ENCODE measurements at places on chromosomes 2 and 18. TPM values are rescaled to one million over a fixed set of nuclear protein-coding genes. Genes with fewer than 3 reads are reported as not detected.

FAM161A gene
- 12.4 TPM for total RNA-seq

DNA sequence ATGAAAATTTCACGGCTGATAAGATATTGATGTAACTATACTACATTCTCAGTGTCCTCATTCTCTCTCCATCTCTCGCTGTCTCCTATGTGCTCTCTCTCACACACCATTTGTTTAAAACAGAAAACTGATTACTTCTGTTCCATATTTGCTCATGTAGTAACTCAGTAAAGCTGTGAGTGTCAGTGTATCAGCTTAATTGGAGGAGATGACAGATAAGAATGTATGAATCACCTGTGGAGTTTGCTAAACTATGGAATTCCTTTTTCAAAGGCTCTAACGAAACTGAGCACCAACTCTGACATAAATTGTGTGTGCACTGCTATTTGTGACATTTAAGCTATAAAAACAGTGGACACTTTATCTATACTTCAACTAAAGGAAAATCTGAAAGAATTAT lies 1080.0 kb downstream of the DSC3 start:
- H3K27ac ChIP-seq = no peak overlapping the region
- H3K36me3 ChIP-seq = no peaks in the 10 kb centered on the region
- H3K4me1 ChIP-seq = no peaks in the 10 kb centered on the region

- H3K27ac ChIP-seq = no peak overlapping the region
- H3K36me3 ChIP-seq = peaks cover 4% of the 10 kb centered on the region
- H3K27me3 ChIP-seq = no peaks in the 10 kb centered on the region
- no peak for DNase-seq
- H3K4me3 ChIP-seq = no peak overlapping the region
These were observed 103.1 kb downstream of the RTN4 start for GRCh38 chr2:54947136-54947535.

GRCh38 chr2:26190369-26190768 lies 17.5 kb downstream of the GAREM2 start:
- peaks cover 45% of the 10 kb centered on the region for H3K36me3 ChIP-seq
- DNase-seq = no peak
- peaks cover 6% of the 10 kb centered on the region for H3K4me1 ChIP-seq
- H3K27ac ChIP-seq = no peak overlapping the region

DNA sequence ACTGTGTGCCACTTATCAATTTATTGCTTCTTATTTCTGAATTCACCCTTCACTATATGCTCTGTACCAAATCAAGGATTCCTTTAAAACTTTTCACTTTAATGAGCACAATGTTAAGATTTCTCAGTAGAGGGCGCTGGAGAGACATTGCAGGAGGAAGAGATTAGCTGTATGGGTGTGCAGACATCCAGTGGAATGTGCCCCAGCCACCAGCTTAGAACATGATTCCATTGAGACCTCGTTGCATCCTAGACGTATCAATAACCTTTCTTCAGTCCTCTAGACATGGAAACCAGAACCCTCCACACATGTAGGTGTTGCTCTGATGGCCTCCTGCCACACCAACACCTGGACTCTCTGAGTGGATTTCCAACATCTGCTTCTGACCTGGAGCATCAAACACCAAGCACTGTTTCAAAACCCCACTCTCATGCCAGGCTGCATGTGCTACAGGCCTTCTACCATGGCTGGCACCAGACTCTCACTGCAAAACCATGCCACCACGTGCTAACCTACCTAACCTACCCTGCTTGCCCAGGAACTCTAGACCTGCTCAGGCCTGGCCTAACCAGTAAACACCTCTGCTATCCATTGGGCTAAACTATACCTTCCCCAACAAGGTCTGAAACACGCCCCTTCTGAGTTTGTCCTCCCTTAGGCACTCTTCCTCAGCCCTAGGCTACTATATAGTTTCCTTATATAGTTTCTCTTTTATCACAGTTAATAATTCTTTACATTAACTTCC lies 633.2 kb upstream of the PKDCC start:
- no peak overlapping the region for H3K27ac ChIP-seq
- peak; percentile 21 for DNase-seq

GRCh38 chr2:231965102-231965501 lies 3.6 kb downstream of the DIS3L2 start:
- peaks cover 9% of the 10 kb centered on the region for H3K27me3 ChIP-seq
- H3K27ac ChIP-seq = no peak overlapping the region
- H3K4me3 ChIP-seq = no peak overlapping the region
- peaks cover 8% of the 10 kb centered on the region for H3K4me1 ChIP-seq
- H3K36me3 ChIP-seq = peaks cover 14% of the 10 kb centered on the region
- DNase-seq = no peak

GRCh38 chr18:51400721-51401120 lies 203.2 kb upstream of the MEX3C start:
- H3K27me3 ChIP-seq = no peaks in the 10 kb centered on the region
- no peaks in the 10 kb centered on the region for H3K36me3 ChIP-seq
- H3K4me3 ChIP-seq = no peak overlapping the region
- H3K4me1 ChIP-seq = peaks cover 59% of the 10 kb centered on the region
- DNase-seq = no peak
- peak overlapping the region; percentile 33 for H3K27ac ChIP-seq

DNA sequence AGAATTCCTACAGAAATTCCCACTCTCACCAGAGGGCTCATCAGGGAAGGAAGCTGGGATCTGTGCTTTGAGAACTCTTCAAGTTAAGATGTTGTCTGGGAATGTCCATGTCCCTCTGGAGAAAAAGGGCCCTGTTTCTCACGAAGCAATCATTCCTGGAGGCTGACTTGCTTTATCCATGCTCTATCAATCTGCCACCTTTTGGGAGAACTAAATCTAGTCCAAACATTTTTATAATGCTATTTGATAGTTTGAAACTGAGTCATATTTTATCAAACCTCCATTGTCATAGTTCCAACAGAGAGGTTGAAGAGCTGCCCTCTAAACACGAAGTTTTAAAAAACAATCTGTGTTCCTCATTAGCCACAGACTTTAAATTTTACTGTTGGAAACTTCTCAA lies 219.2 kb downstream of the MTX2 start:
- DNase-seq = no peak
- H3K4me1 ChIP-seq = peaks cover 21% of the 10 kb centered on the region
- no peak overlapping the region for H3K4me3 ChIP-seq
- no peaks in the 10 kb centered on the region for H3K36me3 ChIP-seq
- peaks cover 47% of the 10 kb centered on the region for H3K27me3 ChIP-seq
- no peak overlapping the region for H3K27ac ChIP-seq

MPHOSPH10 gene
- 36.6 TPM for total RNA-seq

DNA sequence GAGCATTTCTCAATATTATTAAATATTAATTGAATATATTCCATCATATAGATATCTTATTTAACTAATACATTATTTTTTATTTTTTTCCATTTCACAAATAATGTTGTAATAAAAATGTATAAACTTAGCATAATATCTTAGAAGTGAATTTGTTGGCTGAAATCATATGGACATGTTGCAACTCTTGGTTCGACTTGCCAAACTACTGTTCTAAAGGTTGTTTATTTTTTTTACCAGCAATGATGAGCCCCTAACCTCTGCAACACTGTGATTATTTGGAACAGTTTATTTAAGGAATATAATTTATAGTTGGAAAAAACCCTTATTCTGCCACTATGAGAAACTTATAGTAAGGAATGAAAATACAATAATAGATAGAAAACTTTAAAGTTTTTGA lies 8.8 kb upstream of the NAB1 start:
- H3K27me3 ChIP-seq = no peaks in the 10 kb centered on the region
- H3K4me3 ChIP-seq = no peak overlapping the region
- H3K36me3 ChIP-seq = no peaks in the 10 kb centered on the region
- H3K4me1 ChIP-seq = no peaks in the 10 kb centered on the region

DNA sequence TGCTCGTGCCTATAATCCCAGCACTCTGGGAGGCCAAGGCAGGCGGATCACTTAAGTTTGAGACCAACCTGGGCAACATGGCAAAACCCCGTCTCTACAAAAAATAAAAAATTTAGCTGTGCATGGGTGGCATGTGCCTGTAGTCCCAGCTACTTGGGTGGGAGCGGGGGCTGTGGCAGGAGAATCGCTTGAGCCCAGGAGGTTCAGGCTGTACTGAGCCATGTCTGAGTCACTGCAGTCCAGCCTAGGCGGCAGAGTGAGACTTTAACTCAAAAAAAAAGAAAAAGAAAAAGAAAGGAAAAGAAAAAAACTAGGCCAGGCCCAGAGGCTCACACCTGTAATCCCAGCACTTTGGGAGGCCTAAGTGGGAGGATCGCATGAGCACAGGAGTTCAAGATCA lies 30.8 kb downstream of the TWSG1 start:
- peaks cover 20% of the 10 kb centered on the region for H3K36me3 ChIP-seq
- no peak for DNase-seq
- no peaks in the 10 kb centered on the region for H3K27me3 ChIP-seq
- H3K27ac ChIP-seq = no peak overlapping the region
- peaks cover 13% of the 10 kb centered on the region for H3K4me1 ChIP-seq
- no peak overlapping the region for H3K4me3 ChIP-seq

DNA sequence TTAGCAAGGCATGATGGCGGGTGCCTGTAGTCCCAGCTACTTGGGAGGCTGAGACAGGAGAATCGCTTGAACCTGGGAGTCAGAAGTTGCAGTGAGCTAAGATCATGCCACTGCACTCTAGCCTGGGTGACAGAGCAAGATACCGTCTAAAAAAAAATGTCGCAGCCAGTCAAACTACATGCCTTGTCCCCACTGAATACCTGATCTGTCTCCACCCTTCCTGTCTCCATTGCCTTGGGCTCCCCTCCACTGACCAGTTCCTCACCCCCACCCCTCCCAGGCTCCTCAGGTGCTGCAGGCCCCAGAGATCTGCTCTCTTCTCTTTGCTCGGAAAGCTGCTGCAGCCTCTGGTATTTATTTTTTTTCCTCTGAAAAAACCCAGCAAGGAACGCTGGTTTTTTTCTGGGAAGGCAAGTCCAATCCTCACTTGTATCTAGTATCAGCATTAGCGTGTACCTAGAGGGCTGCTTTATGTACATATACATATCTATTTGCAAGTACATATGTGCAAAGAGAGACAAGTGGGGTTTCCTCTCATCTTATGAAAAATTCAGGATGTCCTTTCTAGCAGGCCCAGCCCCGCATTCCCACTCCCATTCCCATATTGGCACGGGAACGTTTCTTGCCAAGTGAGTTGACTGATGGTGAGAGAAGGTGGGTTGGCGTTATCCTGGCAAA lies 4.4 kb downstream of the PSD4 start:
- H3K27ac ChIP-seq = no peak overlapping the region
- no peak for DNase-seq
- no peaks in the 10 kb centered on the region for H3K27me3 ChIP-seq

CFAP221 gene
- total RNA-seq = 0.14 TPM

- H3K4me1 ChIP-seq = peaks cover 15% of the 10 kb centered on the region
- H3K27me3 ChIP-seq = no peaks in the 10 kb centered on the region
- no peaks in the 10 kb centered on the region for H3K36me3 ChIP-seq
- no peak for DNase-seq
These were observed 47.1 kb upstream of the ZFP36L2 start for GRCh38 chr2:43273529-43273928.

APOB gene
- total RNA-seq = 1.5 TPM

DNA sequence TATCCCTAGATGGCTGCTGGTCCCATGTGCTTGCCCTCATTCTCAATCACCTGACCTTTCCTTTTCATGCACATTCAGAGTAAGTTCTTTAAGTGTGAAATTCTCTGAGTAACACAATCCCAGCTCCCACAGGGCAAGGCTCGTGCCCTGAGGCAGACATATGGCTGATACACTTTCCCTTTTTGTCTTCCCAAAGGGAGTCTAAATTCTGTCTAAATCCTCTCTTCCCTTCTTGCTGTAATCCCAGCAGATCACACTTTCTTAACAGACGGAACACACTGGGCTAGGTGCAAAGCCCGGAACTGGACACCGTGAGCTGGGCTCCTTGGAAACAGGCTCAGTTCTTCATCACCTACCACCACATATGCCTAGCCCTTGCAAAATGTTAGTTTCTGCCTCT lies 147.6 kb downstream of the GALNT14 start:
- no peak overlapping the region for H3K27ac ChIP-seq
- no peaks in the 10 kb centered on the region for H3K36me3 ChIP-seq
- H3K4me1 ChIP-seq = peaks cover 19% of the 10 kb centered on the region
- H3K27me3 ChIP-seq = no peaks in the 10 kb centered on the region
- no peak overlapping the region for H3K4me3 ChIP-seq

MAT2A gene
- 222 TPM for total RNA-seq

- H3K4me1 ChIP-seq = peaks cover 16% of the 10 kb centered on the region
- H3K4me3 ChIP-seq = no peak overlapping the region
- DNase-seq = no peak
- H3K36me3 ChIP-seq = peaks cover 37% of the 10 kb centered on the region
- H3K27ac ChIP-seq = no peak overlapping the region
- H3K27me3 ChIP-seq = no peaks in the 10 kb centered on the region
These were observed 46.9 kb downstream of the UXS1 start for GRCh38 chr2:106147159-106147558.

- H3K27ac ChIP-seq = no peak overlapping the region
- H3K27me3 ChIP-seq = no peaks in the 10 kb centered on the region
- no peaks in the 10 kb centered on the region for H3K36me3 ChIP-seq
- no peak for DNase-seq
- 0 out of 2 replicates have a peak, but pooled peaks cover 2% of the 10 kb centered on the region for H3K4me1 ChIP-seq
These were observed 263.5 kb upstream of the LRRTM1 start for GRCh38 chr2:80568011-80568410.

DNA sequence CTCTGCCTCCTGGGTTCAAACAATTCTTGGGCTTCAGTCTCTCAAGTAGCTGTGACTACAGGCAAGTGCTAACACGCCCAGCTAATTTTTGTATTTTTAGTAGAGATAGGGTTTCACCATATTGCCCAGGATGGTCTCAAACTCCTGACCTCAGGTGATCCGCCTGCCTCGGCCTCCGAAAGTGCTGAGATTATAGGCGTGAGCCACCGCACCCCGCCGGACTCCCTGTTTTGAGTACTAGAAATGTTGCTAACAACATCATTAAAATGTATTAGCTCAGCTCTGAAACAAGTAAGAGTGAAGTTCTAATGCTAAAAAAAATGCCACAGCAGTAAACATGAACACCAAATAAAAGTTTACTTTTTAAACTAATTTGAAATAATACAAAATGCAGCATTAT lies 937.7 kb downstream of the CPS1 start:
- H3K4me1 ChIP-seq = peaks cover 15% of the 10 kb centered on the region
- H3K27me3 ChIP-seq = 0 out of 2 replicates have a peak, but pooled peaks cover 2% of the 10 kb centered on the region
- H3K27ac ChIP-seq = no peak overlapping the region
- no peak for DNase-seq
- no peaks in the 10 kb centered on the region for H3K36me3 ChIP-seq
- no peak overlapping the region for H3K4me3 ChIP-seq

- DNase-seq = no peak
- H3K4me3 ChIP-seq = no peak within 1 kb of the TSS
- H3K36me3 ChIP-seq = no peaks in the 10 kb centered on the region
- peaks cover 4% of the 10 kb centered on the region for H3K4me1 ChIP-seq
These were observed at the start of gene PLEK for GRCh38 chr2:68365087-68365486. Gene PLEK (plus strand): TSS chr2:68365282. CDS start chr2:68365352, 70 bp downstream.

DNA sequence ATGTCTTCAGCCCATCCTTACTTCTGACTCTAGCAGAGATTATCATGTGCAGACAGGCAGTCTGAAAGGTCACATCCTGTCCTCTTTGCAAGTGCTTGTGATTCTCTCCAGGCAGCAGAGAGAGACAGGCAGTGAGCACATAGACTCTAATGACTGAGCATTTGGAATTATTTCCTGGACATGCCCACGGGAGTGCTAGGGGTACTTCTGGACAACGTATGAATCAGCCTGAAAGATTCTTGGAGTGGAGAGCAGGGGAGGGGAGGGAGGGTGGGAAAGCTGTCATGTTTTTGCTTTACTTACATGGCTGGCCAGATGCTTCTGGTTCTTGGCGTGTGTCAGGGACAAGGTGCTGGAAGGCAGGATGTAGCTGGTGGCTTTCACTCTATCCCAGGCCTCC lies 150.6 kb downstream of the RIF1 start:
- H3K36me3 ChIP-seq = no peaks in the 10 kb centered on the region
- H3K27me3 ChIP-seq = no peaks in the 10 kb centered on the region
- H3K27ac ChIP-seq = no peak overlapping the region
- H3K4me3 ChIP-seq = no peak overlapping the region
- DNase-seq = no peak
- H3K4me1 ChIP-seq = no peaks in the 10 kb centered on the region

RAB27B gene
- 0.80 TPM for total RNA-seq

GRP gene
- total RNA-seq = not detected
